Thoracic aorta (tissue), 2 donors: ENCODE measurements at places on chromosomes 3 and 15. TPM values are rescaled to one million over a fixed set of nuclear protein-coding genes. Genes with fewer than 3 reads are reported as not detected.

Gene CISH
- total RNA-seq: 13.3 TPM

Gene ZPLD1
- not detected for total RNA-seq

DNA sequence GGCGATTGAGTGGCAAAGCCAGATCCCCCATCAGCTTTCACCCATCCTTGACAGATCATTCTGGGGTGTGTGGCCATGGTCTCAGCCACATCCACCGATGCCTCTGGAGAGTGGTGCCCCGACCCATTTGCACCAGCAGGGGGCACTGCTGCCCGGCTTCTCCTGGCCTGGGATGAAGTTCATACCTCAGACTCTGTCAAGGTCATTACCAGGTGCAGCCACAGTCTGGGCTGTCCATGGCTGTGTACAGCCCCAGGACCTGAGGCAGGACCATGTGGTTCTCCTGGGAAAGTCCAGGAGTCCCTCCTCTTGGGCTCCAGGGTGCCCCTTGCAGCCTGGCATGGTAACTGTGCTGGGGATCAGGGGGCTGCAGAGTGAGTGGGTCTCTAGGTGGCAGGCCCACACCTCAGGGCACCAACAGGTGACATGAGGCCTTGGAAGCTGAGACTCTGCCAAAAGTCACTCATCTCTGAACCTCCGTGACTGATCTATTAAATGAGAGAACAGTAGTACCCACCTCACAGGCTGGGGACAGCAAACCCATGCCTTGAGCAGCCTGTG lies 67.2 kb downstream of the CACNA2D2 start:
- DNase-seq: no peak

GRCh38 chr3:141360888-141361598 lies 7.3 kb upstream of the ZBTB38 start:
- no peak for DNase-seq

Gene NOX5
- 0.92 TPM for total RNA-seq

GRCh38 chr3:66713921-66714320 lies 213.1 kb upstream of the LRIG1 start:
- DNase-seq: no peak

Gene EOMES
- 0.63 TPM for total RNA-seq

DNA sequence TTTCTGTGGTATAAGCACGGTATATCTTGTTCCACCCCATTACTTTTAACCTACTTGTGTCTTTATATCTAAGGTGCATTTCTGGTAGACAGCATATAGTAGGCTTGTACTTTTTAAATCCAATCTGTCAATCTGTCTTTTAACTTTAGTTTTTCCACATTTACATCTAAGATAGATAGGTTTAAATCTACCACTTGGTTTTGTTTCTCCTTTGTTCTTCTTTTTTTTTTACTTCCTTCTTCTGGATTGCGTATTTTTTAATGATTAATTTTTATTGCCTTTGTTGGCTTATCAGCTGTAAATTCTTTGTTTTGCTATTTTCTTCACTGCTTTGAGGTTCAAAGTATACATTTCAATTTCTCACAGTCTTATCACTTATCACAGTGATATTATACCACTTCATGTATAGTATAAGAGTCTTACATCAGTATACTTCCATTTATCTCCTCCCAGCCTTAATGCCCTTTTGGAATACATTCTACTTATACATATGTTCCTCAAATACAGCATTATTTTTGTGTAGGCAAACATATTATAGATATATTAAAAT lies 31.0 kb downstream of the IQCB1 start:
- no peak for DNase-seq

GRCh38 chr15:67549736-67550135 lies 7.2 kb downstream of the MAP2K5 start:
- no peak for DNase-seq

DNA sequence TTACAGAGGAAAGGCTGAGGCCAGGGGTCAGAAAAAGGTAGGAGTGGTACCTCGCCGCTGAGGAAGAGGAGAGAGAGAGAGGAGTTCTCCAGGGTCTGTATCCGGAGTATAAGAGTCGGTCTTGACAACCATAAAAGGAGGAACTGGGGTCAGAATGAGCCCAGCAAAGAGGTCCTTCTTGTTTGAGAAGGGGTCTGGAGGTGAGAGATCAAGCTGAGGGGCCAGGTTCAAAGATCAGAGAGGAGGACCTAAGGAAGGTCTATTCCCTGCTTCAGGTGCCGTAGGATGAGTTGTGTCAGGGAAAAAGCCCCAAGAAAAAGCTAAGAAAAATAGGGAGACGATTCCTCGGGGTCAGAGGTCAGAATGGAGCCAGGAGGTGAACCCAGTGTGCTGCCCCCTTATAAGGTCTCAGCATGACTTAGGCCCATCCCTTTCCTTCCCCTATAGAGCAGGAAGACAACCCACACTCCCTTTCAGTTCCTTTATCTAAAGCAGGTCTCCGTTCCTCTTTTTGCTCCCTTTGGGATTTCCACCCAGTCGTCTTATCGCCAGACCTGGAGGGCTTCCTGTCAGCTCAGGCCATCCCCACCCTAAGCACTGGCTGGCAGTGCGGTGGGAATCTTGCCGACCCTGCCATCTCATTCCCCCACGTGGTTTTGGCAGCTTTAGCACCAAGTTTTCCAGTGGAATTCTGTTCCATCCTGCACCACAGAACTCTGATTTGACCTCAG lies 651 bp downstream of the MTMR14 start:
- no peak for DNase-seq

Gene VILL
- 11.5 TPM for total RNA-seq

DNA sequence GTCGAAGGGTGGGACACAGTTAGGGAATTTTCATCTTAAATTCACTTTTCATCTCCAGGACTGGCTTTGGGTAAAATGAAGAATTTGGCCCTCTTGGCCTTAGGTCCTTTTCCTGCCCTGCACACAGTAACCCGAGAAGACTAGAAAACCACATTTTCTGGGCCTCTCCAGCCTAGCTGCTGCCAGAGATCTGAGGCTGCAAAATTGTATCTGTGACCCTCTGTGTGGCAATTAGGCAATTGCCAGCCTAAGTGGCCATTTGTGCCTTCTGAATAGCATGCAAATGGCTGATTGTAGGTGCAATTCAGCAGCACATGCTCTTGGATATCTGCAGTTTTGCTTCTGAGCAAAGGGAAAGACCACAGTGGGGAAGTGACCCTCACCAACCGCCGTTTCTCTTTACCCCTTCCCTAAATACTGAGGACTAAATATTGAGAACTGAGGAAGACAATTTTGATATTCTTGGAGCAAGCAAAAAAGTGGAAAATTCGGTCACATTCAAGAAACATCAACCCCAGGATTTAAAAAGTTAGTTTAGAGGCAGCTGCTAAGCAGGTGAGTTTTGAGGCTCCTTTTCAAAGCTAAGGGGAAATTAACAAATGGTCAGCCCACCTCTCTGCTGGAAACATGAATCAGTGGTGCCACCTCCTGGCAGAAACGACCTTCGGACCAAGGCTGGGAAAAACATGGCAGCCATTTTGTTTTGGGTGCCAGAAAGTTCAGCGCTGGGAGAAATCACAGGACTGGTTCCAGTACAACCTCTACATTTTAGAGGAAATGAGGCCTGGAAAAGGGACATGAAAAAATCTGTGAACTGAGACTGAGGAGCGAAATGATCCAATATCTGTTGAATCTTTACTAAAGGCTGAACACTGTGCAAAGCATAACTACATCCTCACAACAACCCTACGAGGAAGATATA lies 56.6 kb upstream of the PRTG start:
- DNase-seq: no peak

DNA sequence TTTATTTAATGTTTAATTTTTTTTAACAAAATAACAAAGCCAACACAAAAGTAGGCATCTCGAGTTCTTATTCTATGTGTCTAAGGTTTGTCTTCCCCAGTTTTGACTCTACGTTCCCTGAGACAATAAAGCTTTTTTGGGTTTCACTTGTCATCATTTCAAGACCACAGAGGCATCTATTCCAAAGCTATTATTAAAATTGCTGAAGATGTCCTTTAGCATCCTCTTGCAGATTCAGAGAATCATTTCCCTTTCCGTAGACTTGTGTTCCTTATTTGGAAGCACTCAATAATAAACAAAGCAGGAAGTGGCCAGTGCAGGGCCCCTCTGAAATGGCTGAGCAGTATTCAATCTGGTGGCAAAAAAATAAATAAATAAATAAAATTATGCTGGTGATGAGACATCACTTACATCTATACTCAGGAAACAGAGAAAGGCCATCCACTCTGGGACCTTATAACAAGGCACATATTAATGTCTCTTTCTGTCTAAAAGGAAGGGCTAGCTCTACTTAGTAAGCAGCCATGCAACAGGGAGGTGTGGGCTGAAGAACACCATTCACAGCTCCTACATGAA lies 362.3 kb downstream of the WDR72 start:
- DNase-seq: no peak

- no peak for DNase-seq
These were observed 1.6 kb upstream of the CLDN11 start for GRCh38 chr3:170417090-170417489.

Gene TGM4
- not detected for total RNA-seq

Gene TNFAIP8L3
- 33.3 TPM for total RNA-seq

Gene RAB6B
- 0.27 TPM for total RNA-seq

GRCh38 chr3:110261141-110261540 lies 810.5 kb upstream of the NECTIN3 start:
- DNase-seq: no peak

- DNase-seq: no peak
These were observed 95.5 kb downstream of the CCNL1 start for GRCh38 chr3:157064402-157064801.

DNA sequence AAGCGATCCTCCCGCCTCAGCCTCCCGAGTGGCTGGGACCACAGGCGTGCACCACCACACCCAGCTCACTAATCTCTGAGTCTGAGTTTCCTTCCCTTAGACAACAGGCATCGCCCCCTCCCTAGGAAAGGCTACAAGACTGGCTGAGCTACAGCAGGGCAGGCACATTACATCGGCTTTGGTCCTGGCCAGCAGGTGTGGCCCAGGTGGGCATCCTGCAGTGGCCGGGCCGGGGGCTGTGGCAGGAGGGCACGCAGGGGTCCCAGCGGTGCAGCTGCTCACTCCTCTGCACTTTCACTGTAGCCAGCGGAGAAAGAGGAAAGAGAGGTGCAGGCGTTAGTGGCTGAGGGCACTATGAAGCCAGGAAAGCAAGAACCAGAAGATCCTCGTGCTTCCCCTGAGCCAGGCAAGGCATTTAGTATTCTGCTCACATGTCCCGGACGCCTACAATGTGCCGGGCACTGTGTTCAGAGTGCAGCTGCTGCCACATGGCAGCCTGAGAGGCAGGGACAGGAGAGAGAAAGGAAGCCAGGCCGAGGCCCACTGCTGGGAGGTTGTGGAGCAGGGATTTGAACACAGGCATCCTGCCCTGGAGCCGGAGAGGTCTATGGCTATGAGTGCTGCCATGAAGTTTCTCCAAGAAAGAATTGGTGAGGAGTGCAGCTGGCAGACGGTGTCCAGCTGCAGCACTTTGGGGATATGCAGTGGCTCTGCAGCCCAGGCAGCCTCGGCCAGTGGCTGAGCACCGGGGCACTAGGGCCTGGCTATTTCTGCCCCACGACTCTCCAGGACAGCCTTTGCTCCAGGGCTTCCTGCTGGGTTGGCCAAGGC lies 22.3 kb downstream of the GRIP2 start:
- no peak for DNase-seq

DNA sequence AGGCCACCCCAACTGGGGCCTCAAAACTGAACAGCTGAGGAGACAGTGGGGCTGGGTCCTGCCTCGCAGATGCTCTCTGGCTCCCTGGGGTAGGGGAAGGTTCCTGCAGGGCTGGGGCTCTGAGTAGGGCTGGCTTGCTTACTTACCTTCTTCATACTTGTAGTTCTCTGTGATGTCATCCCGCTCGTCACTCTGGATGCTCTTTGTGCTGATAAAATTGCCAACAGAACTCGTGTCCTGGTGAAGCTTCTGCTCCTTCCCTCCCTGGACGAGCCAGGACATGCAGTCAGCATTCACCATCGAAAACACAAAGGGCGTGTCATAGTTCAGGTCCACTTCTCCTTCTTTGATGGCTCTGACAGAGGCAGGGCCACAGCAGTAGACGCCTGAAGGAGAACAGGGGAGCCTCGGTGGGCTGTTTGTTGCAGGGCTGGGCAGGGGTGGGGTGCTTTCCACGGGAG lies 17.9 kb upstream of the EPB42 start:
- DNase-seq: no peak

DNA sequence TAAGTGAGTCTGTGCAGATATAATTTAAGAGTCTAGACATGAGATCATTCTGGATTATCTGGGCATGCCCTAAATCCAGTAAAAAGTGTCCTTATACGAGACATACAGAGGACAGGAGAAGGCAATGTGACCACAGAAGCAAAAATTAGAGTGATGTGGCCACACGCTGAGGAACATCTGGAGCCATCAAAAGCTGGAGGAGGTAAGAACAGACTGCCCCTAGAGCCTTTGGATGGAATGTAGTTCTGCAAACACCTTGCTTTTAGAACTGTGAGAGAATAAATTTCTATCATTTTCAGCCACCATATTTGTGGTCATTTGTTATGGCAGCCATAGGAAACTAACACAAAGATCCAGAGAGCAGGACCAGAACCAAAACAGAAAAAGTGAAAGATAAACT lies 41.0 kb downstream of the CD200 start:
- no peak for DNase-seq

GRCh38 chr3:167976516-167977361 lies 119.0 kb downstream of the GOLIM4 start:
- DNase-seq: no peak

- no peak for DNase-seq
These were observed 92.0 kb upstream of the VGLL3 start for GRCh38 chr3:87082796-87083440.

- DNase-seq: no peak
These were observed 17.2 kb upstream of the GREM1 start for GRCh38 chr15:32700501-32701150.

Gene EFHB
- 0.41 TPM for total RNA-seq

DNA sequence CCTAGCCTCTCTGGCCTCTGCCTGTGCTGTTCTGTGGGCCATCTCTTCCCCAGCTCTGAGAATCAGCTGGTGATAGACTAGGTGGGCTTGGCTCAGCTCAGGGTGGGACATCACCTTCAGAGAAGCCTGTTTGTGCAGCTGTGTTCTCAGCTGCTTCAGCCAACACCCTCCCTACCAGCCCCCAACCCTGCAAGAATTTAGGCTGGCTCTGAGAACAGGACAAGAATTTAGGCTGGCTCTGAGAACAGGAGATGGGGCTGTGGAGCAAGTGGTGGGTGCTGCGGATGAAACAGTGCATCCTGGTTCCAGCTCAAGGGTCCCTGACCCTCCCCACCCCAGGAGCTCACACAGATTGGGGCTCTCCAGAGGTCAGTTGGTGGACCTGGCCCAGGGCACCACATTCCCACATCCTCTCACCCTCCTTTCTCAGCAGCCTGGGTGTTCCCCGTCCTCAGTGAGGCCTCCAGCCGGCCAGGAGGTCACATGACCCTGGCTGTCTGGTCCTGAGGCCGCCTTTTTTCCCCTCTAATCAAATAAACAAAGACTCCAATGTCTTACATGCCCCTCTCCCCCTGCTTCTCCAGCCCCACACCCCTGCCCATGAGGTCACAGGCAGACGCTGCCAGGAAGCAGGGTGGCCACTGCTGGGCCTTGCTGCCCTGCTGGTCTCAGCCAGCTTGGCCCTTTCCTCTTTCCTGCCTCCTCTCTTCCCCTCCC lies 14.9 kb downstream of the PLEKHO2 start:
- no peak for DNase-seq

Gene OR5K2
- not detected for total RNA-seq
